ENCODE measurements at places on chromosomes 3 and 15.

DNA sequence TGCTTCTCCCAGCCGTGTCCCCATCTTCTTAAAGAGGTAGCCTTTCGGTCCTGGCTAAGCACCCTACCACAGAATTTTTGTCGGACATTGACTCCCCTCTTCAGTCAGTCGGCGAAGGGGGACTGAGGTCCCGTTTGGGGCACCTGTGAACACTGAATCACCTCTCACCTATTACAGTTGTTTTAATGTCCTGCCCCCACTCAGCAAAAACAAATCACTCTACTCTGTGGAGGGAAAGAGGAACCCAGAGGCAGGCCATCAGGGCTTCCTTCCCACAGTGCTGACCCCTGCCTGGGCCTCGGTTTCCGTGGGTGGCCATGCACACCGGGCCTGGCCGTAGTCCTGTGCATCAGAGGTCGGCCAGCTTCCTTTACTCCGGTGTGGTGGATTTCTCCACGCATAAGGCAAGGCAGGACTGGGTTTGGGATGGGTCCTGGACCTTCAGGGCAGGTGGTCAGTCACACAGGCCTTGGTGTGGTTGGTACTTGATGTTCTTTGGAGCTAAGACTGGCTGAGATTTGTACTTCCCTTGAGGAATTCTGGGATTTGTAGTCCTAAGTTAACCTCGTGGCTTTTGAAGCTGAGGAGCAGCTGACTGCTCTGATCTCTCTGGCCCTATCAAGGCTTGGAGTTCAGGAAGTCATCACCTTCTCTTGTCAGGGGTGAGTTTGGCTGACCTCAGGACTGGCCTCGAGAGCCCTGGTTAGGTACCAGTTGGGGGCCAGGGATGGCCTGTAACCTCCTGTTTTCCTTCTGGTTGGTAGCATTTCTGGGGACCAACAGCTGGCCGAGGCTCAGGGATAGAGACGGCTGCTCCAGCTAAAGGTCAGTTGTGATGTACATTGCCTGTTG is 627 bp upstream of the FAM131A start:
- DNase-seq: no peak

DNA sequence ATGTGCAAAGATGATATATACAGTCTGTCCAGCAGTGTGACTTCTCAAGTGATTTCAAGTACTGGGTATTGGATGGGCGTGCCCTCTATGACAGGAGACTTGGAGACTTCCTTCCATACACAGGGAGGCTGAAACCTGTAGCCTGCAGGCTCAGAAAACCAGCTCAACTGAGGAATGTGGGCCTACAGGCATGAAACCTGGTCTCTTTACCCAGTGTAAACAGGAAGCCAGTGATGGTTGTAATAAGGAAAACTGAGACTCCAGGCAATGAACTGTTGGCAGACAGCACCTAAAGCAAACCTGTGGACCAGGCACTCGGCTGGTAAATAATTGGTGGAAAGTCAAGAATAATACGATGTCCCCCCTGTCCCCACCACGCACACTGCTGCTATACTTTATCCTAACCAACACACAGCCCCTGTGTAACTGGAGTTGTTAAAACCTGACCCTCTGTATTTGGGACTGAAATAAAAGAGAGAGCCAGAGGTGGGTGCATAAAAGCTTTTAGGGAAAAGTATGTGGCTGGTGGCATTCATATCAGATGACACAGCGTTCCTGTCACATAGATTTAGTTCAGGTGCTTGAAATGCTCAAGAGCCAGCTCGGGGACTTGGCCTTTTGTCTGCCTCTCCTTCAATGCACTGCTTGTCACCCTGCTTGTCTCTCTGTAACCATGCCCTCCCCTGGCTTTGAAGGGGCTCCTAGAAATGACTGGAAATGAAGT is 144.7 kb downstream of the TPRG1 start:
- DNase-seq: no peak

DNA sequence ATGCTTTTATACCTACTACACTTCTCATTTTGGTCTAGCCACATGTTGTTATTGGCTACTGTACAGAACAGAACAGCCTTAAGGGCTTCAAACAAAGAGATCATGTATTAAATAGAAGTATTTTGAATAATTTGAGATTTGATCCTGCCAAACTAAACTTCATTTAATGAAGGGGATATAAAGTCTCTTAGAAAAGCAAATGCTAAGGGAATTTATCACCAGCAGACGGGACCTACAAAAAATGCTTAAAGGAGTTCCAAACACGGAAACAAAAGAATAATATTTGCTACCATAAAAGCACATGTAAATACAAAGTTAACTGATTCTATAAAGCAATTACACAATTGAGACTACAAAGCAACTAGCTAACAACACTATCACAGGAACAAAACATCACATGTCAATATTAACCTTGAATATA is 23.6 kb upstream of the FMN1 start:
- DNase-seq: no peak

- DNase-seq: no peak
Measured at GRCh38 chr3:52195823-52196331, 2.1 kb upstream of the ALAS1 start.

DNA sequence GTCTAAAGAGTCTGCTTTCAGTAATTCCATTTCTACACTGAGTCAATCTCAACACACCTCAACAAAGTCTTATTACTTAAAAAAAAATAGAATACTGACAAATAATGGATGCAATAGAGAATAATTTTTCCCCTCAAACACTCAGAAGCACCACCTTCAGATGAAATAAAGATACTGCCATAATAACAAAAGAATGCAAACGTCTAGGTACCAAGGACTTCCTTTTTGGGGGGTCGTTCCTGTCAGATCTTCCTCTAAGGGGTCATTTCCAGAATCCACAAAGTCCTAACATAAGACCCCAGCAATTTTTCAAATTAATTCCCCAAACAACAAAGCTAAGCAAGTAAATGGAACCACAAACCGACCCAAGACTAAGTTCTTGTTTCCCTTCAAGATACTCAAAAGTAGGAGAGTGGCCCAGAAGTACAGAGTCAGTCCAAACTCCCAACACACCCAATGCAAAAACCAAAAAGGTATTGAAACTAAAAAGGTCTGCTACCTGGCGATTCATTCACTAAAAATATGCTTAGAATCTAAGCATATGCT is 1.3 kb downstream of the RYK start:
- no peak for DNase-seq

GRCh38 chr15:77546050-77546501 is 86.6 kb downstream of the LINGO1 start:
- DNase-seq: no peak

- no peak for DNase-seq
Measured at GRCh38 chr15:81889485-81889881, 156.3 kb downstream of the MEX3B start.

GRCh38 chr15:65936282-65936681 is 67.0 kb downstream of the RAB11A start:
- no peak for DNase-seq

GRCh38 chr3:135069406-135069805 is 274.3 kb downstream of the EPHB1 start:
- DNase-seq: no peak

DNA sequence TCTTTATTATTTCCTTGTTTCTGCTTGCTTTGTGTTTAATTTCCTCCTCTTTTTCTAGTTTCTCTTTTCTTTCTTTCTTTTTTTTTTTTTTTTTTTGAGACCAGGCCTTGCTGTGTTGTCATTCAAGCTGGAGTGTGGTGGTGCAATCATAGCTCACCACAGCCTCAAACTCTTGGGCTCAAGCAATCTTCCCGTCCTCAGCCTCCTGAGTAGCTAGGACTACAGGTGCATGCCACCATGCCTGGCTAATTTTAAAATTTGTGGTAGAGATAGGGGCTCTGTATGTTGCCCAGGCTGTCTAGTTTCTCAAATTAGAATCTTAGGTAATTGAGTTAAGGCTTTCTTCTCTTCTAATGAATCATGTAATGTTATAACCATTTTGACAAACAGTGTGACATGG is 22.4 kb downstream of the SLMAP start:
- DNase-seq: no peak

Data from activated CD4-positive, CD25-positive, alpha-beta regulatory T cell treated with anti-CD3 and anti-CD28 coated beads, Interleukin-2, amount 50 U/mL, for 72 hours (primary cell).